Foreskin fibroblast (primary cell): ENCODE measurements at places on chromosomes 1 and 21.

DNA sequence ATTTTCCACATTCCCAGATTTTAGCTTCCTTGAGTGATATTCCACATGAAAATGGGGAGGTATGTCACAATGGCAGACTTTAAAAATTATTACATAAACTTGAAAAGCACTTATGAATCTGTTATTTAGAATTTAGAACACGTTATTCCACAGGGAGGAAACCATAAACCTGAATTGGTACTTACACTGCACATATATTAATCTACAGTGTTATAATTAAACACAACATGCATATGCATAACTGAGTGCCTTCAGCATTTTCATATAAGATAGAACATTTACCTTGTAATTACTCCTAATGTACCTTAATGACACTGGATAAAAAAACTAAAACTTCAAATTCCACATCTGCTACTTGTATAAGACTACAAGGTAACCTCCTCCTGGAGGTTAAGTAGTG, 9.8 kb downstream of the ARHGAP29 start:
- no peak for DNase-seq

DNA sequence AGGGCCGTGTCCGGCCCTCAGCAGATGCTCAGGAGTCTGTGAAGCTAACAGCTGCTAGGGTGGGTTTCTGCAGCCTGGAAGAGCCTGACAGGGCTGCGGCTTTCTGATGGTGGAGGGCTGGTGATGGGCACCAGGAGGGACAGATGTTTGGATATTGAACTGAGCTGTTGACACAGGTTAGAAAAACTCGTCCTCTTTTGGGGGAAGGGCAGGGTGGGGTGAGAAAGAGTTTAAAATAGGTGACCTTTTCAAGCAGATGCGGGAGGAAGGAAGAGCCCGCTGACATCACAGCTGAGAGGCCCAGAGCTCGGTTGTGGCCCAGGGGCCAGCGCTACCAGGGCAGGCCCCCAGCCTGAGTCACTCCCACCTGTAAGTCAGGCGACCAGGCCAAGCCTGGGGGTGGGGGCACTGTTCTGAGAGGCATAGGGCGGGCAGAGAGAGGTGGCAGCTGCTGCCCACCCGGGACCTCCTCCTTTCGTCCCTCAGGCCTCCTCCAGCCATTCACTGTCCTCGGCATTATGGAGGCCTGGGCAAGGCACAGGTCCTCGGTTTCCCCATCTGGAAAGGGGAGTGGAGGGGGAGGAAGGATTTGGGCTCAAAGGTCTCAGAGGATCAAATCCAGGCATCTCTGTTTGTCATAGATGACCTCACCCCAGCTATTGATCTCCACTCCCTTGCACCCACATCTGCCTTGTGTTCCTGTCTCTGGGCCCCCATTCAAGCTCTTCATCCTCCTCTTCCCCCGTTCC, 32.3 kb upstream of the ID3 start:
- no peak for DNase-seq

DNA sequence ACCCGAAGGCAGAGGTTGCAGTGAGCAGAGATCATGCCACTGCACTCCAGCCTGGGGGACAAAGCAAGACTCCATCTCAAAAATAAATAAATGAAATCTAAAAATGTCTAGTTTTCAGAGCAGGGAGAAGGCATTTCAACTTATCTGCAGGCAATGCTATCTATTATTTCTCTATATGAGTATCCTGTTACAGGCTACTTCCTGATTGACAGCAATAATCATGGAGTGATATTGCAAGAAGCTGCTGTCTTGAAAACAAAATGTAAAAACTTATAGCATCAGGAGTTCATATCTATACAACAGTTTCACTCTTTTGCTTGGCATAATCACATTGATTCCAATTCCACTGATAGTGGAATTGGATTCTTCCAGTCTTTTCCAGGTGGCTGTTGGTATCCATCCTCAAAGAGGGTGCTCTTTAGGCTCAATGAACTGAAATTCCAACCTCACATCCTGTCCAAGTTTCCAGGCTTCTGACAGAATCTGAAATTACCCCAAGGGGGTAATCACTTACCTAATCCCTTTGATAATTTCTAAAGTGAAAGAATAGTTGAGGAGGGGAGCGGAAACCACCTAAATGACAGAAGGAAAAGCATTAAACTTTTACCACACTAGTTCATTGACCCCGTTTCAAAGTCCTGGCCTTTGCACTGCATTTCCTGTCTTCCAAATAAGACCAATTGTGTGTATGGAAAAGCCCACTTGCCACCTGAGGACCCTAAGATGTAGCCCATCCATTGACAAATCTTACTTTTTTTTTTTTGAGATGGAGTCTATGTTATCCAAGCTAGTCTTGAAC, 107.6 kb downstream of the GLUL start:
- no peak for DNase-seq

DNA sequence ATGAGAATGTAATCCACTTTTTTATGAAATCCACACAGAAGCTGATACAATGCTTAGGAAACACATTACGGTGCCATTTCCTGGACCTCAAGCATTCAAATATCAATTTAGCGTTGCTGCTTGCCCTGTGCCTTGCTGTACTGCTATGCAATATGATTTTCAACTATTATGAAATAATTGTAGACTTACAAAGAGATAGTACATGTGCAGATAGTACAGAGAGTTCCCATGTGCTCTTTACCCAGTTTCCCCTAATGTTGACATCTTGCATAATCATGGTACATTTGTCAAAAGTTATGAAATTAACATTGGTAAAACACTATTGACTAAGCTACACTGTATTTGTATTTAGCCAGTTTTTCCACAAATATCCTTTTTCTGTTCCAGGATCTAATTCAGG, 37.7 kb upstream of the PTBP2 start:
- DNase-seq = no peak

DNA sequence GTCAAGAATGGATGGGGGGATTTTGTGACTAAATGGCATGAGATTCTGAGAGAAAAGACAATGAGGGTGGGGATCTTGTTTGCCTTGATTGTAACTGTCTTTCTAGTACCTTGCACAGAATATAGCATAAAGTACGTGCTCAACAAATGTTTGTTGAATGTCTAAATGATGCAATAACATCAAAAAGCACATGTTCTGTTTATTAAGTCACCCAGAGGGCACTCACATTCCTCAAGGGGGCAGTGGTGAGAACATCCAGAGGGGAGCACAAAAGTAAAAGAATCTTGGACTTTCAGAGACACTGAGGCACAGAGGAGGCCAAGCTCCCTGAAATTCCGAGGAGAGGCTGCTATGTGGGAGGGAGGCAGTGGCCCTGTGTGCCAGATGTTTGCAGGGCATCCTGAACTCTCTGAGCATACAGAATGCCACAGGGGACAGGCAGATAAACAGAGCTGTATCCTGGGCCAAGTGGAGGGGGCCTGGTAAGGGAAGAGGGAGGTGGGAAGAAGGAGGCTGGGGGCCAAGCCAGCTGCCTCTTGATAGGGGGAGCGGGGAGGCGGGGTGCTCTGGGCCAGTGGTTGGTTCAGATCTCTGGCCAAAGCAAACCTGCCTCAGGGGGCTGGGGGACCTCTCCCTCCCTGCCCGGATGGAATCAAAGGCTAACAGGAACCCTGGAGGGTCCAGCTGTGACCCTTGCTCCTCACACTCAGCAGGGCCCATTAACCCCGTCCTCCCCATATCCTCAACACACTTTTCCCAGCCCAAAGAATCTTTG, 6.5 kb upstream of the ATP1A2 start:
- peak; percentile 41 for DNase-seq

DNA sequence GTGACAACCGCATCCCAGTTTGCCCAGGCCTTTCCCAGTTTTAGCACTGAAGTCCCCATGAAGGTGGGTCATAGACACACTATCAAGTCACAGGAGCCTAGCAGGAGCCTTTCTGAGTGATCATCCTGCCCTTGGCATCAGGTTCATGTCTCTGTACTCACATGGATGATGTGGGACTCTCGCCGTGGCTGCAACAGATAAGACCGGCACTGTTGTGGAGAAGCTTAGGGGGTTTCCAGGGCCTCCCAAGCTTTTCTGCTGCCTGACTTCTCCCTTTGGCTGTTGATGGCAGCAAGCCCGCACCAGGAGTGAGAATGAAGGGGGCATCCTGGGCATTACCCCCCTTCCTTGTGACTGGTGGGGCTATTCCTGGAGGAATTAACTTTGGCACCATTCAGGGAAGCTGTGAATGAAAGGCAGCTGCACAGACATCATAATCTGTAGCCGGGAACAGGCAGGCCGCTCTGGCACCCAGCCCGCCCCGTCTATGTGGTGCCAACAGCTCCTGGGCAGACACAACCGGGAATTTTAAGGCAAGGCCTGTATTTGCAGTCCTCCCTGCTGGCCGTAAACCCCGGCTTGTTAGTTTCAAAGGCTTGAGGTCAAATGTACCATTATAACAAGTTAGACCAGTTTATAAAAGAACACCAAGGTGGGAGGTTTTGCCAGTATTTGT, 148.6 kb downstream of the HUNK start:
- no peak for DNase-seq
